ENCODE measurements at places on chromosomes 2 and 18.

GRCh38 chr18:69648486-69648885 is 247.8 kb downstream of the DOK6 start:
- no peak for DNase-seq

GRCh38 chr18:38810789-38811188 is 1245.2 kb upstream of the CELF4 start:
- no peak for DNase-seq

- DNase-seq = no peak
Observed at GRCh38 chr2:46554397-46554796, 75.0 kb downstream of the TMEM247 start.

DNA sequence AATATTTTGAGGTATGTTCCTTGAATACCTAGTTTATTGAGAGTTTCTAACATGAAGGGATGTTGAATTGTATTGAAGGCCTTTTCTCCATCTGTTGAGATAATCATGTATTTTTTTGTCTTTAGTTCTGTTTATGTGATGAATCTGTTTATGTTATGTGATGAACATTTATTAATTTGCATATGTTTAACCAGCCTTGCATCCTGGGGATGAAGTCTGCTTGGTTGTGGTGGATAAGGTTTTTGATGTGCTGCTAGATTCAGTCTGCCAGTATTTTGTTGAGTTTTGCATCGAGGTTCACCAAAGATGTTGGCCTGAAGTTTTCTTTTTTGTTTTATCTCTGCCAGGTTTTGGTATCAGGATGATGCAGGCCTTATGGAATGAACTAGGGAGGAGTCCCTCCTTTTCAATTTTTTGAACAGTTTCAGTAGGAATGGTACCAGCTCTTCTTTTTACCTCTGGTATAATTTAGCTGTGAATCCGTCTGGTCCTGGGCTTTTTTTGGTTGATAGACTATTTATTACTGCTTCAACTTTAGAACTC is 71.9 kb downstream of the EPC2 start:
- DNase-seq = no peak

GRCh38 chr2:80496775-80497174 is 192.2 kb upstream of the LRRTM1 start:
- no peak for DNase-seq

- DNase-seq = no peak
Observed at GRCh38 chr2:14866736-14867352, 234.3 kb downstream of the LRATD1 start.

DNA sequence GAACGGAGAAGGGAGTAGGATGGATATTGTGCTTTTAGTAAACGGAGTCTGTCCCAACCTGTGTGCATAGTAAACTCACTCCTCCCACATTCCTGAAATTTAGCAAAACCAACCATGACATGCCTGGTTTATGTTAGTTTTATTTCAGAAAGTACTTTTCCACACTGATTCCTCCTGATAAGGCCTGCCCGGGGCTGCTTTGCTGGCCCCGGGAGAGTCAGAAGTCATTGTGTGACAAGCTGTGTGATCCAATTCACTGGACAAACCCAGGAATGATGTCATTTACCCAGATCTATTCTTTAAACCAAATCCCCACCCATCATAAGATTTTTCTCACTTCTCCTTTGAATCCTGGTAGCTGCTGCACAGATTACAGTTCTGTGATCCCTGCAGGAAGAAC is 109.0 kb downstream of the SETBP1 start:
- DNase-seq = peak; percentile 13

- DNase-seq = no peak
Observed at GRCh38 chr2:195486520-195486919, 170.5 kb upstream of the SLC39A10 start.

- DNase-seq = no peak
Observed at GRCh38 chr18:48869591-48869990, 81.2 kb downstream of the SMAD7 start.
